ENCODE measurements at places on chromosomes 5 and 9.

DNA sequence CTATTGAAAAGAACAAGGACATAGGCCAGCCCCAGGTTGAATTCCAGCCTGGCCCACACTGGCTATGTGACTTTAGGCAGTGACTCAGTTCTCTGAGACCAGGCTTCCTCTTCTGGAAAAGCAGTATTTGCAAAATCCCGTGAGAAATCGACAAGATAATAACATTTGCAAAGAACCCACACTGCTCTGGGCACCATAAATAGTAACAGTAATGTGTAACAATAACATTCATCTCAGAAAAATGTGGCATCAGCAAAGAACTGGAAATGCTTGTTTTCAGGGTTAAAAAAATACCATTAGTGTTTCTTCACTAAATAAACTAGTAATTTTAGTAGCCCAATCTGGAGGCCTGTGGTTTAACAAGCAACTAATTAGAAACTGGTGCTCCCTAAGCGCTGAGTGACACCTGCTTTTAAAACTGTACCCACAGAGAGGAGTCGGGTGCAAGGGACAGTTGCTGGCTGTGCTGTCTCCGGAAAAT, 148.4 kb downstream of the TTLL11 start:
- H3K27ac ChIP-seq = no peak overlapping the region
- no peaks in the 10 kb centered on the region for H3K27me3 ChIP-seq
- DNase-seq = no peak
- H3K4me3 ChIP-seq = no peak overlapping the region
- H3K4me1 ChIP-seq = no peaks in the 10 kb centered on the region
- no peaks in the 10 kb centered on the region for H3K36me3 ChIP-seq

GRCh38 chr9:128921881-128922763, 1.3 kb downstream of the PHYHD1 start:
- peak overlapping the region; percentile 59 for H3K4me3 ChIP-seq
- H3K4me1 ChIP-seq = peaks cover 42% of the 10 kb centered on the region
- no peak for DNase-seq
- no peaks in the 10 kb centered on the region for H3K27me3 ChIP-seq

DNA sequence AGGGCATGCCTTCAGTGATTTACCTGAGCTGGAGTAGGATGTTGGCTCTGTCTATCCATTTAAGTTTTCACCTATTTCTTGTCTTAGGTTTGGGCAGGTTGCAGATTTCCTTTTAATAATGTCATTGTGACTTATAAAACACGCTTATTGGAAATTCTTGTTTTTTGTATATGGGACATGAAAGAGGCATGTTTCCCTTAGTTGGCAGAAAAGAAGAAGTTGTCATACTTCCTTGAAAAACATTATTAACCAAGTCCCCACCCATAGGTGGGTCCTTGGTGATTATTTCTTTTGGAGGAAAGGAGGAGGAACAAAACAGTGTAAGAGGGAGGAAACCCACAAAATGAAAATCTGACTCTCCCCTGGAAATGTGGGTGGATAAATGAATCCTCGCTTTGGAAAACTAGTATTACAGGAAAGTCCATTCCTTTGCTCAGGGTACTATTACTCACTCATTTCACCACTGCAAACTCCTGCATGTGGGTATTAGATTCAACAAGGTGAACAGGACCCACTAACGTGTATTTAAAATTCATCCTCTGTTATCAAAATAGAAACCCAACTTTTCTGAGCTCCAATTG, 9.3 kb downstream of the CER1 start:
- no peaks in the 10 kb centered on the region for H3K27me3 ChIP-seq
- H3K4me3 ChIP-seq = no peak overlapping the region
- no peaks in the 10 kb centered on the region for H3K4me1 ChIP-seq
- H3K36me3 ChIP-seq = no peaks in the 10 kb centered on the region
- no peak for DNase-seq

DNA sequence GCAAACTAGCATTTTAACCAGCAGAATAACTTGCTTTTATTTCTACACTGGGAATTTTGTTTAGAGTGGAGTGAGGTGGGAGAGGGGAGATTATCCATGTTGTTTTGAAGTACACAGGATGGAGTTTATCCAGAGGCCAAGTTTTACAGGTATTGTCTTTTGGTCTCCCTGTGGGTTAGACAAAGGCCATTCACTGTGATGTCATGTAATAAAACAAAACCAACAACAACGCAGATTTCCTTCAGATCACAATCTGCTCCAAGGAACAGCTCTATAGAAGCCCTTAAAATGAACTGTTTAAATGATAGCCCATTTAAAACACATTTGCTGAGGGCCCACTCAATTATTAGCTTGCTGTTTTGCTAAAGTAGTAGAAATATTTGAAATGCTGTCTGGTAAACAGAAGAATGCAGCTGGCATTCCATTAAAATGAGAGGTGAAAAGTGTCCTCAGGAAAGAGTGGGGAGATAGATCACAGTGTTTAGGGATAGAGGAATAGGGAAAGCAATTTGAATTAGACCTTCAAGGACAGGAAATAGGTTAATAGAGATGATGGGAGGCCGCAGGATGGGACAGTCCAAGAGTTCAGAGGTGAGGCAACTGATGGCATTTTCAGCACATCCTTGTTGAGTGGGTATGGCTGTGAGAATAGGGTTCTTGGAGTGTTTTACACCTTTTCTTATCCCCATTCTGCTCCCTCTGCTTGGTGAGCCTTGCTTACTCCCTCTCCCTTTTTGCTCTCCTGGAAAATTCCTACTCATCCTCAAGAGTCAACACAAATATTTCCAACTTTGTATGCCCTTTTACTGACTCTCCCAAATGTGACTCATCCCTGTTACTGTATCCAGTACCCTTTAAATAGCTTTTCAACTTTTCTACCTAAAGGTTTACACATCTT, 140.1 kb upstream of the NR3C1 start:
- DNase-seq = peak; percentile 28
- H3K4me3 ChIP-seq = no peak overlapping the region
- H3K27me3 ChIP-seq = no peaks in the 10 kb centered on the region
- H3K4me1 ChIP-seq = no peaks in the 10 kb centered on the region
- no peak overlapping the region for H3K27ac ChIP-seq

- peak overlapping the region; percentile 42 for H3K27ac ChIP-seq
- no peaks in the 10 kb centered on the region for H3K27me3 ChIP-seq
- no peaks in the 10 kb centered on the region for H3K36me3 ChIP-seq
- H3K4me3 ChIP-seq = no peak overlapping the region
- DNase-seq = no peak
Observed at GRCh38 chr9:6631207-6631512, 14.4 kb downstream of the GLDC start.

DNA sequence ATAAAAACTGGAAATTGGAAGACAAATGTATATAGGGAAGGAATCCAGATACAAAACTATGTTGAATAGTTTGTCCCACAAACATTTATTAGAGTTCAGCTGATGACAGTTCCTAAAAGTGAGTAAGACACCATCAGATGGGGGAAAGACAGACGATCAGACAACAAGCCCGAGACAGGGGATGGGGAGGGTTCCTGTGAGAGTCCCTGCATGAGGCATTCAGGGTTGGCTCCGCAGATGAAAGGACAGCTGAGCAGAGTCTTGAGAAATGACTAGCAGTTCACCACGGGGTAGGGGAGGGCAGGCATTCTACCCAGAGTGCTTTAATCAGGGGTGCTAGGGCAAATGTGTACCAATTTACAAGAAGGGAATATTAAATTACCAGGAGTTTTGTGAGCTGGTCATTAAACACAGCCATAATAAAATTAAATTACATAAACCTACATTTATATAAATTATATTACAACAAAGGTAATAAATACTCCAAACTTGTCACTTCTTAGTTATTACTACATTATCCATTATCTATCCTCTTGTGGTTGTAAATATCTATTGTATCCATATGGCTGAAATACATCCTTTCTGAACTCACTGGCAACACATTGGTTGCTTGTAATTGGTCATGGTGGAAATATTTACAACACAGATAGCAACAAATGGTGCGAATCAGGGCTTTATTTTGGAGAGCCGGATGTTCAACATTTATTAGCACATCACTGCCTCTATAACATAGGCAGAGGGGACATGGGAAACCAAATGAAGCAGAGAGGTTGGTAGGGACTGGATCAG, 27.8 kb downstream of the TNFSF15 start:
- H3K4me3 ChIP-seq = no peak overlapping the region
- H3K4me1 ChIP-seq = no peaks in the 10 kb centered on the region
- DNase-seq = no peak
- H3K36me3 ChIP-seq = no peaks in the 10 kb centered on the region
- no peaks in the 10 kb centered on the region for H3K27me3 ChIP-seq

GRCh38 chr5:176774216-176775171, 35.9 kb upstream of the UNC5A start:
- H3K27me3 ChIP-seq = peaks cover 31% of the 10 kb centered on the region
- no peak overlapping the region for H3K27ac ChIP-seq
- no peaks in the 10 kb centered on the region for H3K4me1 ChIP-seq
- H3K36me3 ChIP-seq = no peaks in the 10 kb centered on the region
- no peak overlapping the region for H3K4me3 ChIP-seq
- no peak for DNase-seq

DNA sequence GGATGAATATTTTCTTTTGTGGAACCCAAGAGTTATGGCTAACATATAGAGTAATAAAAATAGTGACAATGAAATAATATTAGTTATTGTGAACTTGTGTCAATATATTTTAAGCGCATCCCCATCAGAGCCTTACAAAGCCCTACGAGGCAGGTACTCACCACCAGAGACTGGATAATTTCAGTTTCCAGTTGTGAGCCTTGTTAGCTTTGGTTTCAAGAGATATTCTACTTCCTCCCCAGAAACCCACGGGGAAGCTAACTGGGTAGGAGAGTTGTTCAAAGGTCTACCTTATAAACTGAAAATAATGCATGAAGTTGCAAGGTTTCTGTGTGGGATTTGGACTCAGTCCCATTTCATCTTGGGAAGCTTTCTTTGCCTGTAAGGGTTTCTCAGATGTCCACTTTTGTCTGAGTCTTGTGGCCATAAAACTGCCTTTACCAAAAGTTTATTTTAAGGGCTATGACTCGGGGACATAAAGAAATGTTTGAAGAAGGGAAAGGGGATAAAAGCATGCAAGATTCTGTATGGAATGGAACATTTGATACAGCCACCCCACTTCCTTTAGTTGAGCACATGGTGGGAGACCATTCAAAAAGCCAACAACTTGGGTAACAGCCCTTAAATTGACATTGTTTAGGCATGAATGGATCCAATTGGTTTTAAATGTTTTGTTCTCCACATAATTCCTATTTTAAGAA, 57.4 kb upstream of the ANKRD55 start:
- H3K27me3 ChIP-seq = no peaks in the 10 kb centered on the region
- H3K4me3 ChIP-seq = no peak overlapping the region
- DNase-seq = no peak
- no peak overlapping the region for H3K27ac ChIP-seq
- H3K36me3 ChIP-seq = no peaks in the 10 kb centered on the region
- no peaks in the 10 kb centered on the region for H3K4me1 ChIP-seq

GRCh38 chr5:172180936-172181335, 7.1 kb downstream of the STK10 start:
- no peaks in the 10 kb centered on the region for H3K27me3 ChIP-seq
- no peak overlapping the region for H3K4me3 ChIP-seq
- no peak for DNase-seq
- H3K36me3 ChIP-seq = no peaks in the 10 kb centered on the region

DNA sequence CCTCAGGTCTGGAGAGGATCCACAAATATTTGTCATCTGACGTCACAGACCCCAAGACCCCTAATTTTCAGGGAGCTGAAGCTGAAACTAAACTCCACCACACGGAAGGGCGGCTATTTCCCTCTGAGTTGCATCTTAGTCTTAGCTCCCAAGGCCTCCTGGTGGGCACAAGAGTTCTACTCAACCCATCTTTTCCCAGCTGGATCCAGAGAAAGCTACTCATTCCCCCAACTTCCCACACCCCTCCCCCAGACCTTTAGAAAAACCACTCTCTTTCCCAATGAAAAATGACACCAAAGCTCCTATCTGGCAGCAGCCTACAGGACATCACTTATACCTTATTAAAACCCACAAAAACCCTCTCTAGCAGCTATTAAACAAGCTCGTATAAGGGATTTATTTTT, 67.1 kb upstream of the SLC1A1 start:
- no peak overlapping the region for H3K27ac ChIP-seq
- H3K27me3 ChIP-seq = no peaks in the 10 kb centered on the region
- H3K4me1 ChIP-seq = no peaks in the 10 kb centered on the region
- no peak overlapping the region for H3K4me3 ChIP-seq
- no peaks in the 10 kb centered on the region for H3K36me3 ChIP-seq

DNA sequence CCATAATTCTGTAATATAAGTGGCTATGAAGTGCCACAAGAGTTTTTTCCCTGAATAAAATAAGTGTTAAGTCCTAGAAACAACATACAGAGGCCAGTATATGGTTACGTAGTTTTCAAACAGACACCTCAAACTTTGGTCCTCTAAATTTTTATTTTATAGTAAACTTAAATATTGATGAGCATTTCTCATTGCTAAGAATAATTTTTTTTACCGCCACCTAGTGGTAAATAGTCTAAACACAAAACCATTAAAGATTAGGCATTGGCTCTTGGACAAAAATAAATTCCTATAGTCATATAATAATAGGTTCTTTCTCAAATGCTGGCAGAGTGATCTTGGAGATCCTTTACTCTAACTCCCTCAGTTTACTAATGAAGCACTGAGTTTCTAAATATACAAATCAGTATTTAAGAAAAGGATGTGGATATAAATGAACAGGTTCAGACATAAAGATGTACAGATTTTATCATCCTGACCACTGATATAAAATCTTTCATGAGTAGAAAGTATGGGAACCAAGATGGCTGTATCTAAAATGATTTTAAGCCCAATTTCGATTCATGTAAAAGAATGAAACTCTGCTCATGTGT, 136.2 kb downstream of the FANCC start:
- H3K27me3 ChIP-seq = no peaks in the 10 kb centered on the region
- H3K4me1 ChIP-seq = peaks cover 3% of the 10 kb centered on the region
- no peaks in the 10 kb centered on the region for H3K36me3 ChIP-seq
- H3K27ac ChIP-seq = no peak overlapping the region
- H3K4me3 ChIP-seq = no peak overlapping the region

GRCh38 chr5:117732264-117732663, 1157.6 kb upstream of the SEMA6A start:
- no peaks in the 10 kb centered on the region for H3K36me3 ChIP-seq
- no peak overlapping the region for H3K27ac ChIP-seq
- DNase-seq = no peak
- no peak overlapping the region for H3K4me3 ChIP-seq
- H3K27me3 ChIP-seq = no peaks in the 10 kb centered on the region

- H3K27ac ChIP-seq = no peak overlapping the region
- no peak for DNase-seq
- H3K36me3 ChIP-seq = no peaks in the 10 kb centered on the region
- H3K4me3 ChIP-seq = no peak overlapping the region
Observed at GRCh38 chr5:99076723-99077640, 148.2 kb upstream of the CHD1 start.

GRCh38 chr5:136194576-136194975, 1.6 kb upstream of the SMIM32 start:
- peaks cover 46% of the 10 kb centered on the region for H3K27me3 ChIP-seq
- H3K27ac ChIP-seq = no peak overlapping the region
- peaks cover 42% of the 10 kb centered on the region for H3K4me1 ChIP-seq

- DNase-seq = no peak
- peaks cover 30% of the 10 kb centered on the region for H3K36me3 ChIP-seq
- peaks cover 5% of the 10 kb centered on the region for H3K4me1 ChIP-seq
- H3K27me3 ChIP-seq = no peaks in the 10 kb centered on the region
- H3K4me3 ChIP-seq = no peak overlapping the region
Observed at GRCh38 chr5:157290981-157291711, 25.2 kb downstream of the CYFIP2 start.
